ENCODE measurements at places on chromosomes 4 and X.

GRCh38 chr4:126223784-126224407, 909.1 kb downstream of the FAT4 start:
- DNase-seq: no peak

DNA sequence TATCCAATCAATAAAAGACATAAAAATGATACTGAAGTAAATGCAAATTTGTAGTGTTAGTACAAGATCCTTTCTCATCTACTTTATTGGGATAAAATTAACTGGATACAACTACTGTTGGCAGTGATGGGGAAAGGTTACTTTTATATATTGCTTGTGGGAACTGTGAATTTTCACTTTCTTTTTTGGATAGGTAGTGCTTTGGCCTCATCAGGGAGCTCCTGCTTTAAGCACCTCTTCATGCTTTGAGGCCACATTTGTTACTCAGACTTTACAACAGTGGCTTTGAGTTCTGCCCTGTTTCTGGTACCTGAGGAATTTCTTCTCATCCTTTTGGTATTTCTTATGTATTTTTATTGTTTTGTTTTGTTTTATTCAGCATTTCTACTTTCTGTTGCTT, 316.8 kb upstream of the ZCCHC13 start:
- no peak for DNase-seq

DNA sequence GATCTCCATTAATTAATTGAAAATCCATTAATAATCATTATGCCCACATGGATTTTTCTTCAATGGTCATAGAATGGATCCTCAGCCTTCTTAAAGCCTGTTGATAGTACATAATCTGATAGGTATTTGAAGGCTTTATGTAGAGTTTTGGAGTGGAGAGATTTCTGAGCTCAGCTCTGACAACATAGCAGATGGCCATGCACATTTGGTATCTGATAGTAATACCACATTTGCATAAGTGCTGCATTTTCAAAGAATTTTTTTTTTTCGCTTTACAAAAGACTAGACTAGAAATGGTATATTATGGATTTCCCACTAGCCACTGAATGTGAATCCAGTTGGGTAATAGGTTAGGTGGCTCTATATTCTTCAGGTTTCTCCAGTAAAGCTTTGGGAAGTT, 440.6 kb downstream of the FGF13 start:
- DNase-seq: no peak

DNA sequence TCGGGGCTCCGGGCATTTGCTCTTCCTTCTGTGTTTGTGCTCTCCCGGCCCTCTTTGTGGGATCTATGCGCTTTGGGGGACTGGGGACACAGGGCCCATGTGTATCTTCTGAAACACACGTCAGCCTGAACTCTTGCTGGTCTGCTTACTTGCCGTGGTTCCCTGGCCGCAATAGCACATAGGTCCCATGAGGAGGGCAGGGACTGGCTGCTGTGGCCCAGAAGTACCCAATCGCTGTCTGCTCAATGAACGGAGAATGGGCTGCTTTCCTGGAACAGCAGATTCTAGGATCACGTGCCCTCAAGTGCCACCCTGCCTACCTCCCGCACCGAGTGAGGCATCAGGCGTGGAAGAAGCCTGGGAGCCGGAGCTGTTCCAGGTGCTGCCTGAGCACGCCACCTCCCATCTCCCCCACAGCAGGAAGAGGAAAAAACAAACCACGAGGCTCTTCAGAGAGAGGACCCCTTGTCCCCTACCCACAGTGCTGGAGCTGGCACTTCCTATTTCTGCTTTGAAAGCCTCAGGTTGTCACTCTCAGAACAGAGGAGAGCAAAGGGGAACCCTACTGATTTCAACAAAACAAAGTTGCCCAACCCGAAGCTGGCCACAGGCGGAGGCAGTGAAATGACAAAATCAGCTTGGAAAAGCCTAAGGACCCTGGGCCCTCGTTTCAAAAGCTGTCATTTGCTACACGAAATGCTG, 3.8 kb downstream of the G6PD start:
- DNase-seq: no peak

DNA sequence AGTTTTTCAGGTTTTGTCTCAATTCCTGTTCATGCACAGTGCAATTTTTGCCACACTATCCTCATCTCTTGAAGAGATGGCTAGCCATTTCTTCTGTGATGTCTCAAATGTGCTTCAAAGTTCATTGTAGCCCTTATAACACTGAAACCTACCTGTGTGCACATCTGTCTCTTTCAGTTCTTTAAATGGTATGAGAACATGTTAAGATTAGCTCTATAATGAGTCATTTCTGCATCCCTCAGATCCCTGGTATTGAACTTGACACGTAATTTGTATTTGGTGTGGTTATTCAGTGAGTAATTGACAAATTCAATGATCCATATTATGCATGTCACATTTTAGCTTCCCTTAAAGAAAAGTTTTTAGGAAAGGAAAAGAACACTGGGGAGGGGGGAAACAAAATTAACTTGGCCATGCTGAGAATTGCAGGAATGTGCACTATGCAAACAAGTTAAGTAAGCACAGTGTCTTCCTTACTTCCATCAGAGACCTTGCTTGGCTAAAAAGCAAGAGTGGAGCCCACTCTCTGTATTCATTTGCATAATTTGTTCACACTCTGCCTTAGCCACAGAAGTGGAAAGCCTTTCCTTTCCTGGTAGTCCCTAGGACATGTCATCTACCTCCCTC, 659.8 kb upstream of the MAGEB2 start:
- no peak for DNase-seq

DNA sequence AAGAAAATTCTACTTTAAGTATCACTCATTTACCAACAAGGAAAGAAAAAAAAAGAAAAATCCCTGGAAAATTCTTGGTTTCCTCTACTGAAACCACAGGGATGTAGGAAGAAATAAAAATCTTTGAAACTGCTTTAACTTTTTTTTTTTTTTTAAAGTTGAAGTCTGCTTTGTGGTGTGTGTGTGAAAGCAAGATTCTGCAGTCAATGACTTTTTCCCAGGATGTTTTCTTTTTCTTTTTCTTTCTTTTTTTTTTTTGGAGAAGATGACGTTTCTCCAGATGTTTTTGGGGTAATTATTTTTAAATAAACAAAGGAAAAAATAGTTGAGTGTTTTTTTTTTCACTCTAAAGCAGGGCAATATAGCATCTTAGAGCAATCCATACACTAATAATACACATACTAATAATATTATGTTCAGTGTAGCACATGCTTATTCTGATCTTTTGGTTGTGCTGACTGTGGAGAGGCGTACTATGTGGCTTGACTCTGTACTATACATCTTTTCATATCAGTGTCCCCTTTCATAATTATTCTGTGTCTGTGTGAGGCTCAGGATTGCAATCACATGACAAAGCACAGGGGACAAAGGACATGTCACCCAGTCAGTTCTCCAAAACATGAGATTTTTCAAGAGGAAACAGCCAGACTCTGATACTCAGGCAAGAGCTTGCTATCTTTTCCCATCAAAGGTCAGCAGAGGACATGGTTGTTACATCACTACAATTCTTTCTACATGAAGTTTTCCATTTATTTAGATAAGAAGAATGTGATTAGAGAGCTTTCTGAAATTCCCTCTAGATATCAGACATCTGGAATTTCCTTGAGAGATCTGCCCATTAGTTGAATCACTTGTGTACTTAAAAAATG, 111.0 kb downstream of the PDE5A start:
- no peak for DNase-seq

DNA sequence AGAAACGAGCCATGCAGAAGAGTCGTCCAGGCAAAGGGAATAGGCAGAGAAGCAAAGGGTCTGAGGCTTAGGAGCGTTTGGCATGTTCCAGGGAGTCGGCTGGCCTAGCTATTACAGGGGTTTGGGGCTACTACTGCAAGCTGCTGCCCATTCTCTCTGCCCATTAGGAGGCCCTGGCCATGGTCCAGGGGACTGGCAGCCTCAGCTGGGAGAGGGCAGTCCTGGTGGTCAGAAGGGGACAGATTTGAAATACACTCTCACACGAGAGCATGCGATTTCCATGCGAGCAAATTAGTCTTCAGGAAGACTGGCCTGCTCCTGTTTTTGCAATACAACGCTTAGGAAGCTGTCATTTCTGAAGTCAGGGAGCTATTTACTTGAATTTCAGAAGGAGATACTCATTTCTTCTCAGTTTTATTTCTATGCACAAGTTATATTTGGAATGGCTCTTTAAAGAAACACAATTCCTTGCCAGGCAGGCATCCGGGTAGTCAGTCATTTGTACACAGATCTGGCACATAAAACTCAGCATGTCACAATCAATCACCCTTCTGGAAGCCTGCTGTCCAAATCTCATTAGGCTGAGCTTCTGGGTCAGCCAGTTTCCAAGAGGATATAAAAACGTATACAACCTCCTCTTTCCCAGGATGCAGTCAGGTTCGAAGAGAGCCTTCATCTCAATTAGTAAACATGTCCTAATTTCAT, 27.0 kb downstream of the PROM1 start:
- no peak for DNase-seq

DNA sequence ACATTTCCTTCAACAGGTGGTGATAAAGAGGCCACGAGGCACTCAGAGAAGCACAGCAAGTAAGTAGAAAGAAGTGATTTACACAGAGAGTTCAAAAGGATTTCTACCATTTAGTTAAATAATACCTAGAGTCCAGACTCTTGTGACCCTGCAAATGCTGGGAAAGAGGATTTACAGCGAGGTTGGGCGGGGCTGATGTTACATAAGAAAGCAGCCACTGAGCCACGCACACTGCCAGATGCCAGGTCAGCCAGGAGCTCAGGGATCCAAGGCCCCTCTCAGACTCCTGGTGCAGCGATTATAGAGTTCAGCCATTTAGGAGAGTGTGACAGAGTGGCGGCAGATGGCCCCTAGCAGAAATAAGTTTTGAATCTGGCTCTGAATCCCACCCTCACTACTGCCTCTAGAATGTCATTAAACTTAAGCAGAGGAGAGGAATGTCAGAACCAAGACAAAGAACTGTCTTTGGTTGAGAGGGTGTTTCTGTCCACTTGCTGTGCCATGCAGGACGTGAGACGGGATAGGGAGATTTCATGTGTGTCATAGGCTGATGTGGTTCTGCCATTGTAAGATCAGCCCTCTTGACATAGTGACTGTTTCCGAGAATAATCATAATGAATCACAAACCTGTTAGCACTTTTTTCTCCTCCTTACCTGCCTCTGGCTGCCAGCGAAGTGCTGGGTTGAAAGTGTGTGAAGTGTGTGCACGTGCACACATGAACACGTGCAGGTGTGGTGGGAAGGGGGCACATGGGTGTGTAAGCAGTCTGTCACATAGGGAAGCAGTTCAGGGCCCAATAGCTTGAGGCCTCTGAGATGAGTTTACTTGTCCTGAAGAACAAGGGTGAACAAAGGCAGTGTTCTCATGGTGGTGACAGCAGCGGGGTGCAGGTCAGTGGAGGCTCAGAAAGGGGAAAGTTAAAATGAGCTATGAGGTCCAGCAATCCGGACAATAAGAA, 50.1 kb downstream of the MFAP3L start:
- no peak for DNase-seq

- no peak for DNase-seq
Observed at GRCh38 chr4:6205567-6205931, 5.2 kb upstream of the JAKMIP1 start.

GRCh38 chr4:8326206-8326605, 56.7 kb downstream of the HTRA3 start:
- DNase-seq: no peak

DNA sequence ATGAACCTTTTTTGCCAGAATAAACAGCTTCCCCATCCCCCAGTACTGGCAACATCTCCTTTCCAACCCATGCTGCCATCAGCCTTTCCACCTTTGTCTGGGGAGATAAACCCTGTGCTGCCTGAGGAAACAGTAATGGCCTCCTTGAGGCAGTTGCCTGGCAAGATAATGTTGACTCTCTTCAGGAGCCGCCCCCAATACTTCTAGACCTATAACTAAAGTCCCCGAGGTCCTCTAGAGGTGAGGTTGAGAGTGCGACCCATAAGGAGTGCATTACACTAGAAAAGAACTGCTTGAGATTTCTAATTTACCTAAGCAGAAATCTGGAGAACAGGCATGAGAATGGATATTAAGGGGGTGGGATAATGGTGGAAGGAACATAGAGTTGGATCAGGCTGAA, 963.2 kb upstream of the PCDH7 start:
- no peak for DNase-seq

- no peak for DNase-seq
Observed at GRCh38 chrX:71131510-71131909, 13.1 kb downstream of the MED12 start.

DNA sequence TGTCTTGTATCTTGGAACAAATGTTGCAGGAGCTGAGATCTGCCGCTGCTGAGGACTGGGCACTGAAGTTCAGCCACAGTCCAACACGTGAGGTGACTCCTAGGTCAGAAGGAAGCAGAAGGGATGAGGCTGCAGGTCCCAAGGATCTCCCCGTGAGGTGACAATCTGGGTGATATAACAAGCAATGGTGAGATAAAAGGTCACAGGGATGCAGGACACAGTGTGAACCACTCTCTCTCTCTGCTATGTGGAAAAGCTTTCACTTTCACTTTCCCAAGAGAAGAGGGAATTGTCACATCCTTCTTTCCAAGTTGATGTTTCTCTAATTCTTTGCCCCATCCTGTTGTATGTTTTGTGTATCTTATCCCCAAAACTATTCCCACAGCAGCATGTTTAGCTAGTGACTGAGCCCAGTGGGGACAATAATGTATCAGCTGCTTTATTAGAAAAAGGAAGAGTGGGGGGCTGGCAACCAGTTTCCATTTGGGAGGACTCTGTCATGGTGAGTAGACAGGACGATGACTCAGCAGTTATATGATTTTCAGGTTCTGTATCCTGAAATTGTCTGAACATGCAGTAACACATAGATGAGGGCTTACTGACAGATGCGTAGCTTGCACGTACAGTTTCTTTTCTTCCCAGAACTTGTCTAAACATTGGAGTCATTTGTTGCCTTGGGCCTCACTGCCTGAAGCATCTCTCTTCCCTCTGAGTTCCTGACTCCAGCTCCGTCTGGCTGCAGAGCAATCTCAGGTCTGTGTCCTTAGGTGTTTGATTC, 1415.8 kb upstream of the TENM3 start:
- no peak for DNase-seq

- DNase-seq: no peak
Observed at GRCh38 chr4:138021139-138021830, 220.9 kb downstream of the SLC7A11 start.

- no peak for DNase-seq
Observed at GRCh38 chr4:90074322-90074886, 52.8 kb upstream of the CCSER1 start.

DNA sequence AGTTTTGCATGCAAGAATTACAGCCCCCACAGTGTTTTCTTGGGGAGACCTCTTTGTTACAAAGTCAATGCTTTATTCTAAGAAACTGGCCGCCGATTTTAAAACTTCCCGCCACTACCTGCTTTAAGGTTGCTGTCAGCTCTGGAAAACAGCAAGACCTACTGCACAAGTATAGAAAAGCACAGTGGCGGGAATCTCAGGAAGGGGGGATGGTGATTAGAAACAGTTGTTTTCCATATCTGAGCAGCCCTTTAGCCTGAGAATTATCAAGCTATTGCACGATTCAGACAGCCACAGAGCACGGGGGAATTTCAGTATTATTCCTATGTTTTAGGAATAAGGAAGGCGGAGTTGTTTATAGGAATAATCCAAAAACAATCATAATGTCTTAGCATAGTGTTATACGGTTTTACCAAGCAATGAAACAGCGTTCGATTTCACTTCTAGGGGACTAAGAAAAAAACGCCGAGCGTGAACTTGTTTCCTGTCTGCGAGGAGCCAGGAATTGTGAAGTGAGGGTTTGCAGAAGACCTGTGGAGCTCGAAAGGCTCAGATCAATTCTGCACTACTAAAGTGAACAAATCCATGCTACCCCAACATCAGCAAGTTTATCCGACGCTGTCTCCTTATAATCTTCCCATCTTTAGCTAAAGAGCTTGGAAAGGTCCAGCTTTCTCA, 81.3 kb downstream of the HMGN5 start:
- DNase-seq: no peak

- no peak for DNase-seq
Observed at GRCh38 chrX:10501611-10502010, 118.8 kb downstream of the MID1 start.

- no peak for DNase-seq
Observed at GRCh38 chrX:112835019-112835418, 5.6 kb downstream of the AMOT start.

Measured in activated T-cell treated with anti-CD3 and anti-CD28 coated beads for 24 hours (primary cell).